ENCODE measurements at places on chromosomes 5 and 9.

GRCh38 chr5:60960591-60960990 is 15.6 kb downstream of the NDUFAF2 start:
- DNase-seq, result no peak

DNA sequence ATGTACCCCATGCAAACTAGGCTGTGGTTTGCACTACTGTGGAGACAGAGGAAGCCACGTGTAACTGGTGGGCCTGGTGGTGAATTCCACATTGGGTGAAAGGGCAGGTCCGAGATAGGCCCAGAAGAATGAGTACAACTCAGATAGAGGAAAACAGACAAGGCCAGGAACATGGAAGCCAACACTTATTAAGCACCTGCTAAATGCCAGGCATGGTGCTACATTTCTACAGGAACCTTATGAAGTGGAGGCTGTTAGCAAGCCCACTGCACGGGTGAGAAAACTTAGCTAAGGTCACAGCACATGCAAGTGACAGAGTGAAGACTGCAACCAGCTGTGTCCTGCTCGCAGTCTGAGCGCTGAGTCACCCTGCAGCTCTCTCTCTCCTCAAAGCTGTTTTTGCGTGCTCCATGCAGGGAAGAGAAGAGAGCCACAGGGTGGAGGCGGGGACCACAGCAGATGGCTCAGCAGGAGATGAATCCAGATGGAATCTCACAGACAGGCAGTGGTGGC is 65.5 kb upstream of the SPTLC1 start:
- no peak for DNase-seq

GRCh38 chr9:74551266-74551665 is 54.1 kb downstream of the RORB start:
- no peak for DNase-seq

- no peak for DNase-seq
Observed at GRCh38 chr5:38202741-38203140, 55.6 kb upstream of the EGFLAM start.

DNA sequence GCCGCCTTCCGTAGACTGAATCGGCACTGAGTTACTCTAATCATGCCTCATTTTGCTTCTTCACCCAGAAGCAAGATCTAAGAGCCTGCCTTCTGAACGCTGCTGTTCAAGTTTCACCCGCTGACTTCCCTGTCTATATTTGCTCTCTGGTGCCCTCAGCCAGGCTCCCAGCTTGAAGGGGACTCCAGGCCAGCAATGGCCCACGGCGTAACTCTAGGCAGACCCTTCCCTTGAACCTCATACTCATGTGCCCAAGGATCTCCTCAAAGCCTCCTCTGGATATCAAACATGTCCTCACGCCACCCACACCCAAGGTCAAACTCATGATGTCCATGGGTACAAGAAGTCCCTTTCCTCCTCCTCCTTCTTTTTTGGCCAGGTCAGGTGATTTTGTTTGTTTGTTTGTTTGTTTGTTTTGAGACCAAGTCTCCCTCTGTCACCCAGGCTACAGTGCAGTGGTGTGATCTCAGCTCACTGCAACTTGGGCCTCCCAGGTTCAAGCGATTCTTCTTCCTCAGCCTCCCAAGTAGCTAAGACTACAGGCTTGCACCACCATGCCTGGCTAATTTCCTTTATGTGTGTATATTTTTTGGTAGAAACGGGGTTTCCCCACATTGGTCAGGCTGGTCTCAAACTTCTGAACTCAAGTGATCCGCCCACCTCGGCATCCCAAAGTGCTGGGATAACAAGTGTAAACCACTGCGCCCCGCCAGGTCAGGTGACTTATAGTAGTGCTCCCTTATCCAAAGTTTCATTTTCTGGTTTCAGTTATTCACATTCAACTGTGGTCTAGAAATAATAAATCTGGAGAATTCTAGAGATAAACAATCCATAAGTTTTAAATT is 239.0 kb downstream of the SYK start:
- no peak for DNase-seq

- DNase-seq, result peak; percentile 65
Observed at GRCh38 chr9:79264041-79264440, 307.7 kb upstream of the TLE4 start.

DNA sequence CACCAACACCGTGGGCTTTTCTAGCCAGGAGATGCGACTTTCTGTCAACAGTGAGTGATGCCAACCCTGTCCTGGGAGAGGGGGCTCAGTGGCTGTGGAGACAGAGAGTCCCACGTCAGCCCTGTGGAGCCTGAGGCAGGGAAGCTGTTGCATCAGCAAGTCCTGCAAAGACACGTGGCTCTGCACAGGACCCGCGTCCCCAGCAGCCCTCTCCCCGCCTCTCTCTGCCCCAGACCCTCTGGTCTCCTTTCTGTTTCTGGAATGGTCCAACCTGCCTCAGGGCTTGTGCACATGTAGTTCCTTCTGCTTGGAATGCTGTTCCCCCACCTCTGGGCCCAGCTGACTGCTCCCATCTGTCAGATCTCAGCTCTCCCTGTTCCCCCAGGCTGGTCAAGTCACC is 60.4 kb downstream of the HMCN2 start:
- no peak for DNase-seq

- no peak for DNase-seq
Observed at GRCh38 chr9:94168203-94169000, 84.1 kb downstream of the PTPDC1 start.

GRCh38 chr5:1352231-1353219 is 7.6 kb upstream of the CLPTM1L start:
- no peak for DNase-seq

All from glutamatergic neuron (in vitro differentiated cells).